ELF-1 (cell line): ENCODE measurements at places on chromosomes 7 and 10.

DNA sequence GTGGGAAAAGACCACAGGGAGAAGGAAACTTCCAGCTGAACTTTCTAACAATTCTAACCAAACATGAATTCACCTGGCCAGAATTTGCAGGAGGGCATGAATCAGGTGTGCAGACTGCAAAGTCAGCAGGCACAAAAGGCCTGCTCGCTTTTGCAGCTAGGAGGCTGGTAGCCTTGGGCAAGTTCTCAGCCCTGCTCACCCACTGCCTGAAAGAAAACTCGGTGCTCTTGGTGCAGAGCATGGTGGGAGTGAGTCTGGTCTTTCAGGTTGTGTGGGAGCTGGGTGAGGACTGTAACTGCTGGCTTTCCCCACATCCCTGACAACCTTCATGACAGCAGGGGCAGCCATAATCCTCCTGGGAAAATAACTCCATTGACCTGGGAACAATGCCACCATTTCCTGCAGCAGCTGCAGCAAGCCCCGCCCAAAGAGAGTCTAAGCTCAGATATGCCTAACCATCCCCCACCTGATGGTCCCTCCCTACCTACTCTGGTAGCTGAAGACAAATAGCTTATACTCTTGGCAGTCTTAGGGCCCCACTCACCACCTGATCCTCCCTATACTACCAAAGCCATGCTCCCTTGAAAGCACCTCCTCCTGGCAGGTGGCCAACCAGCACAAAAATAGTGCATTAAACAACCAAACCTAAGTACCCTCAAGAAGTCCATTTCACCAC is 31.6 kb downstream of the ZNF117 start:
- DNase-seq: no peak

- DNase-seq: no peak
Observed at GRCh38 chr10:61701055-61701705, 38.5 kb downstream of the CABCOCO1 start.

DNA sequence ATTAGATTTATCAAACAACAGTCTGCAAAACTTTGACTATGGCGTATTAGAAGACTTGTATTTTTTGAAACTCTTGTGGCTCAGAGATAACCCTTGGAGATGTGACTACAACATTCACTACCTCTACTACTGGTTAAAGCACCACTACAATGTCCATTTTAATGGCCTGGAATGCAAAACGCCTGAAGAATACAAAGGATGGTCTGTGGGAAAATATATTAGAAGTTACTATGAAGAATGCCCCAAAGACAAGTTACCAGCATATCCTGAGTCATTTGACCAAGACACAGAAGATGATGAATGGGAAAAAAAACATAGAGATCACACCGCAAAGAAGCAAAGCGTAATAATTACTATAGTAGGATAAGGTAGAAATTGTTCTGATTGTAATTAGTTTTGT is 31.4 kb downstream of the LRRC17 start:
- no peak for DNase-seq

GRCh38 chr10:69472544-69472943 is 21.3 kb downstream of the TSPAN15 start:
- no peak for DNase-seq

GRCh38 chr10:130728531-130729215 is 582.8 kb downstream of the TCERG1L start:
- no peak for DNase-seq

- DNase-seq: no peak
Observed at GRCh38 chr7:17144322-17144721, 154.1 kb upstream of the AHR start.
